ENCODE measurements at places on chromosomes 5 and 9. TPM values are rescaled to one million over a fixed set of nuclear protein-coding genes. Genes with fewer than 3 reads are reported as not detected.

DNA sequence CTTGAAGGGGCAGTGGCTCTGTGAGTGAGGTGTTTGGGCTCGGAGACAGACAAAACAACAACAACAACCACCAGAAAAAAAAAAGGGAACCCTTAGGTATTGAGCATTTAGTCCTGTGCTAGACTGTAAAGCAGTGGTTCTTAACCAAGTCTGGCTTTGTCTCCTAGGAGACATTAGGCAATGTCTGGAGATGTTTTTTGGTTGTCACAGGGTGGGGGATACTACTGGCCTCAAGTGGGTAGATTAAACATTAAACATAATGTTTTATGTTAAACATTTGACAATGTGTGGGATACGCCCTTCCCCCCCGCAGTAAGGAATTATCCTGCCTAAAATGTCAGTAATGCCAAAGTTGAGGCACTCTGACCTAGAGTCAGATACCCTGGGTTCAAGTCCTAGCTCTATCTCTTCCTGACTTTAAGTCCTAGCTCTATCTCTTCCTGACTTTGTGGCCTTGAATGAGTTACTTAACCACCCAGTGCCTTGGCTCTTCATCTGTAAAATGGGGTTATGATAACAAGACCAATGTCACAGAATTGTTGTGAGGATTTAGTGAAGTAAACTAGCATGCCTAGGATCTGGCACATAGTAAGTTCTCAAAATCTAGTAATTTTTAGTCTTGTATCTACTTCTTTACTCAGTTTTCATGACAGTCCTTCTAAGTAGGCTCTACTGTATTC lies 1.8 kb downstream of the TRIM32 start:
- H3K4me3 ChIP-seq = no peak overlapping the region
- no peaks in the 10 kb centered on the region for H3K36me3 ChIP-seq
- no peak for DNase-seq
- peaks cover 44% of the 10 kb centered on the region for H3K4me1 ChIP-seq
- no peak overlapping the region for H3K27ac ChIP-seq

DNA sequence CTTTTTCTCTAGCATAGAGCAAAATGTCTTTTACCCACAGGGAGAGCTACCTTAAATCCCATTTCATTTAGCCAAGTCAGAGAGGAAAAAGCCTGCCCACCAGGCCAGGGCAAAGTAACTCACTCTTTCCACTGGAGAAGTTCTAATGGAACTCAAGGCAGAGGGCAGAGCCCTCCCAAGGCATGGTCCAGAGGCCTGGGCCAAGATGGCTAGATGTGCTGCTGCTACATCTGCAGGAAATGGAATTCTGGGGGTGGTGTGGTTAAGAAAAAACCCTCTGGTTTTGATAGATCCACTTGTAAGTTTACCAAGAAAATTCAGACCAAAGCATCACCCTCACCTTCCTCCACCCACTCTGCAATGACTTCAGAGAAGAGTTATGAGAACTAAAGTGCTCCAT lies 37.3 kb downstream of the CSF2 start:
- H3K36me3 ChIP-seq = no peaks in the 10 kb centered on the region
- H3K27me3 ChIP-seq = no peaks in the 10 kb centered on the region
- H3K27ac ChIP-seq = no peak overlapping the region
- no peak overlapping the region for H3K4me3 ChIP-seq

DNA sequence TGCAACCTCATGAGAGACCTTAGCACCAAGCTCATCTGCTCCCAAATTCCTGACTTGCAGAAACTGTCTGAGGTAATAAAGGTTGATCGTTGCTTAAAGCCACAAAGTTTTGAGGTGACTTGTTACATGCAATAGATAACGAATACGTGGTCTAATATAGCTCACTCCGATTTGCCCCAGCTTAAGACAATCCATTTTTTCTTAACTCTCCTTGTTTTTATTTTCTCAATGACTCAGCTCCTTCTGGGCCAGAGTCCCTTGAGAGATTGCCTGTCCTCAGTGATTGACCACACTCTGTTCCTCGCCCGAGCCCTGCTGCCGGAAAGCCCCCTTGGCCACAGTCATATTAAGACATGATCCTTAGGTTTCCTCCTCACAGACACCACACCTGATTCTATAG lies 63.7 kb upstream of the FANCC start:
- H3K4me1 ChIP-seq = no peaks in the 10 kb centered on the region
- H3K4me3 ChIP-seq = no peak overlapping the region
- no peak for DNase-seq
- no peaks in the 10 kb centered on the region for H3K36me3 ChIP-seq

SLC36A3 gene
- total RNA-seq = not detected
